ENCODE measurements at places on chromosomes 3 and 15.

GRCh38 chr15:48020166-48020565, 100.6 kb upstream of the SLC24A5 start:
- no peak for DNase-seq

DNA sequence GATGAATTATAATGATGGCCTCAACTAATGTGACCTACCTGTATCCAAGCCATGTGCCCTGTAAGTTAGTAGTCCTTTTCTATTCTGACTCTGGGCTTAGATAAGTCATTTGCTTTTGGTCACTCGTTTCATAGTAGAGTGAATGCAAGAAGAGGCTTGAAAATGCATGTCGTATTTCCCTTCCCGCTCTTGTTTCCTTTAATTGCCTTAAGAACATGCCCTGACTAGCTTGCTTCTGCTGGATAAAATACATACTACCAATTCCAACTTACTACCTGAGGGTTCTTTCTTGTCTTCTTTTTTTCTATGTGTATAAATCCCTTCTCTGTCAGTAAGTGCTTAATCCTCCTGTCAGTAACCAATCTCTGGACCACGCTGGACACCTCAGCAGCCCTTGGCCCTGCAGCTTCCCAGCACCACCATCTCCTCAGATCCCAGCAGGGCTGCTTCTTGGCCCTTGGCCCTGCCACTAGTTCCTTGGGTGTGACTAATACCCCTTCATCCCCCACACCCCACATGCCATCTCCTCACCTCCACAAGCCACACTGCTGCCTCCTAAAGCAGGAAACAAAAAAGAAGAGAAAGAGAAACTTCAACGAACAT, 771.7 kb downstream of the IGSF11 start:
- no peak for DNase-seq

- no peak for DNase-seq
These were observed 303.6 kb downstream of the LSAMP start for GRCh38 chr3:116141724-116142123.

GRCh38 chr3:32706348-32707025, 21.5 kb downstream of the CNOT10 start:
- no peak for DNase-seq

GRCh38 chr3:71045212-71045916, 538.2 kb downstream of the FOXP1 start:
- no peak for DNase-seq

GRCh38 chr15:61654002-61654740, 406.1 kb downstream of the VPS13C start:
- DNase-seq = no peak

GRCh38 chr3:157794771-157795170, 291.6 kb upstream of the VEPH1 start:
- no peak for DNase-seq

GRCh38 chr3:38556640-38557358, 60.7 kb downstream of the EXOG start:
- no peak for DNase-seq

GRCh38 chr3:177124882-177125281, 72.4 kb downstream of the TBL1XR1 start:
- DNase-seq = no peak

DNA sequence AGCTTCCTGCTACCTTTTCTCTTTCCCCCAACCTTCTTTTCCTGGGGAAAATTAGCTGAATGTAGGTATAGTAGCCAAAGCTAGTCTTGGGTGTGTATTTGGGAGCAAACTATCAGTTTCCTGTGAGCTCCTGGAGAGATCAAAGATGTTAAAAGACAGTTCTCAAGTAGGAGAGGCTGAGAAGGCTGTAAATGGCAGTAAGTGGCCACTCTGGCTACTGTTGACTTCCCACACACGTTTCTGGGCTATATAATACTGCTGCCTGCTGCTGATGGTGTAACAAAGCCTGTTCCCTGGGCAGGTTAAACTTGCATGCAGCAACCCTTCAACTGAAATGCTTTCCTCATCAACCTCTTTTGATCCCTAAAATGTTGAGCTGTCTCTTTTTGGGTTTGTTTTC, 27.6 kb downstream of the ARID3B start:
- no peak for DNase-seq

- no peak for DNase-seq
These were observed 142.0 kb upstream of the ATP2B2 start for GRCh38 chr3:10647376-10647775.

- DNase-seq = no peak
These were observed 534.2 kb downstream of the ZIC1 start for GRCh38 chr3:147943265-147943945.

GRCh38 chr3:195201295-195201694, 69.7 kb downstream of the XXYLT1 start:
- DNase-seq = no peak

- peak; percentile 12 for DNase-seq
These were observed 36.0 kb upstream of the COLQ start for GRCh38 chr3:15557511-15557946.

- DNase-seq = no peak
These were observed 34.1 kb downstream of the RAB8B start for GRCh38 chr15:63223463-63223862.

DNA sequence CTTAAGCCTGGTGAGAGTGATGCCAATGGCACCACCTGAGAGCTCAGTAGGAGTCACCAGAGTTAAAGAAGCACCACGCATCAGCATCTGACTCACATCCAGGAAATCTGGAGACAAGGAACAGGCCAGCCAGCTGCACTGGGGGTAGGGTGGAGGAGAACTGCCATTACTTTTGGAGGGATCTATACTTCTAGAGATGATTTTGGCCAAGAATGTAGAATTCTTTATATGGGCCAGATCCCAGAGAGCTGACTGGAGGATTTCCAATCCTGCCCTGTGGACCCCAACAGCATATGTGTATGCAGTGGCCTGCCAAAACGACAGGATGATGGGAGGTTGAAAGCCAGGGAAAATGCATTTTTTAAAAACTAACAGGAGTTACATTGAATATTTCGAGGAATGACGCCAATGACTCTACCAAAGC, 29.8 kb downstream of the CCR3 start:
- no peak for DNase-seq

- DNase-seq = no peak
These were observed 838.1 kb downstream of the TBL1XR1 start for GRCh38 chr3:176359211-176359610.

- no peak for DNase-seq
These were observed 371.9 kb upstream of the RARB start for GRCh38 chr3:25056036-25056755.

DNA sequence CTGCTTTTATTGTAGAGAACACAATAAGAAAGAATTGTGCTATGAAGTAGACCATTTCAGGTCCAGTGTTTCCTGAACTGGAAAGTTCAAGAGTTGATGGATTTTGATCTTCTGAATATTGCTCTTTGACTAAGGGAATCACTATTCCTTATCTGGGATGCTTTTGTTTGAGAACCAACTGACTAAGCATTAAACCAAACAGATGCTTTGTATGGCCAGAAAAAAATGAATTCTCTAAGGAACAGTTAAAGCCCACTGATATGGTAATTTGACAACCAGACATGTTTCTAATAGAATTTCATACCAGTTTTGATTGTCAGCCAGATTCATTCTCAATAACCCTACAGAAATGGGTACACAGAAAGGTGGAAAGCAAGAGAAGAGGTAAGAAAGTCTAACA, 67.5 kb upstream of the CADPS start:
- no peak for DNase-seq

DNA sequence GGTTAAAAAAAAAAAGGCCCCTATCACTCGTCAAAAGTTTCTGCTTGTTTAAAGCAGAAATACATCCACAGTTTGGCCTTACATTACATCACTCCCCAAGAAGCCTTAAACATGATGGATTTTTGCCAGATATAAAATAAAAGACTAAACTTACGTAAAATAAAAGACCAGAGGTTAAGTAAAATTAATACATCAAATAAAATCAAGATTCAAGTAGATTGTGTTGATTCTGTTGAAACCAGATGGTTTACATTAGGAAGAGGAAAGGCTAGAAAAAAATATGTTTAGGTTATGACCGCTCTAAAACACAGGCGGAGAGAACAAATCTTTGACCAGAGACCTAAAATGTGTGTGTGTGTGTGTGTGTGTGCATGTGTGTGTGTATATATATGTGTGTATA, 104.1 kb downstream of the DUT start:
- no peak for DNase-seq

GRCh38 chr3:182005701-182006100, 294.0 kb downstream of the SOX2 start:
- no peak for DNase-seq

- DNase-seq = peak; percentile 53
These were observed 788 bp upstream of the WDR73 start for GRCh38 chr15:84654689-84655453.

GRCh38 chr3:123152687-123153086, 49.1 kb upstream of the SEC22A start:
- no peak for DNase-seq

DNA sequence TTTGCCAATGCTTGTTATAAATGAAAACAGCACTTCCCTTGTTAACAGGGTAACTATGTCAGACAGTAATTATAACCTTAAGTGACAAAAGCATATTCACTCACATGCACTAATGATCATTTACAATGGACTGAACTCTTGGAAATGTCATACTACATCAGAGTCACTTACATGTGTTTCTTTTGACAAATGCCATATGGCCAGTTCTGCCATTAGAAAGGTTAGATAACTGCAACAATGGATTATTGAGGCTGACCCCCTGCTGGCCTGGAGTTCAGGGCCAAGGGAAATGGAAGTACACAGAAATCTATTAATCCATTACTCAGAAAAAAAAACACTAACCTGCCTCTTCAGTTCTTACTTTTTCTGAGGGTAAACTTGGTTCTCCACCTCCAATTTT, 313.4 kb downstream of the CNTN3 start:
- DNase-seq = no peak

- DNase-seq = no peak
These were observed 279.7 kb downstream of the ZIC1 start for GRCh38 chr3:147688868-147689267.

GRCh38 chr3:40653878-40654277, 129.1 kb downstream of the ZNF621 start:
- no peak for DNase-seq

DNA sequence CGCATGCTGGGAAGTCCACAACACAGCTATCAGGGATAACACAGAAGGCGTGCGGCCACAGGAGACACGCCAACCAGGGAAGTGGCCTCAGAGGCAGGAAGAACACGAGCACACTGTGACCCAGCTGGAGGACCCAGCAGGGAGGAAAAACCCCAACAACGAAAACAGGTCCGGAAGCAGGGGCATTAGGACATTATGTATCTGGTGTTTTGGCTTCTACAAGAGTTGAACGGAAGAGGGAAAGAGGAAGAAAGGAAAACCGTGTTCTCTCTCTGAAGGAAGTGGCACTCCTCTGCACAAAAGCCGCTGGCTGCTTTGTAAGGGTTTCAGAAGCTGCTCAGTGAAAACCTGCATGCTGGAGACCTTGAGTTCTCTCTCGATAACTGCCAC, 61.8 kb downstream of the HACD2 start:
- no peak for DNase-seq
